Thoracic aorta (tissue), 2 donors: ENCODE measurements at places on chromosomes 6 and 20. TPM values are rescaled to one million over a fixed set of nuclear protein-coding genes. Genes with fewer than 3 reads are reported as not detected.

- DNase-seq: peak; percentile 72
- H3K27ac ChIP-seq: peak within 1 kb of the TSS; percentile 90
- H3K27me3 ChIP-seq: no peaks in the 10 kb centered on the region
- peaks cover 8% of the 10 kb centered on the region for H3K4me1 ChIP-seq
- peaks cover 7% of the 10 kb centered on the region for H3K36me3 ChIP-seq
These were observed at the start of gene TMEM242 for GRCh38 chr6:157323255-157323965. TSS of gene TMEM242 (minus strand) at chr6:157323519. CDS start at chr6:157323499, 20 bp downstream.

DNA sequence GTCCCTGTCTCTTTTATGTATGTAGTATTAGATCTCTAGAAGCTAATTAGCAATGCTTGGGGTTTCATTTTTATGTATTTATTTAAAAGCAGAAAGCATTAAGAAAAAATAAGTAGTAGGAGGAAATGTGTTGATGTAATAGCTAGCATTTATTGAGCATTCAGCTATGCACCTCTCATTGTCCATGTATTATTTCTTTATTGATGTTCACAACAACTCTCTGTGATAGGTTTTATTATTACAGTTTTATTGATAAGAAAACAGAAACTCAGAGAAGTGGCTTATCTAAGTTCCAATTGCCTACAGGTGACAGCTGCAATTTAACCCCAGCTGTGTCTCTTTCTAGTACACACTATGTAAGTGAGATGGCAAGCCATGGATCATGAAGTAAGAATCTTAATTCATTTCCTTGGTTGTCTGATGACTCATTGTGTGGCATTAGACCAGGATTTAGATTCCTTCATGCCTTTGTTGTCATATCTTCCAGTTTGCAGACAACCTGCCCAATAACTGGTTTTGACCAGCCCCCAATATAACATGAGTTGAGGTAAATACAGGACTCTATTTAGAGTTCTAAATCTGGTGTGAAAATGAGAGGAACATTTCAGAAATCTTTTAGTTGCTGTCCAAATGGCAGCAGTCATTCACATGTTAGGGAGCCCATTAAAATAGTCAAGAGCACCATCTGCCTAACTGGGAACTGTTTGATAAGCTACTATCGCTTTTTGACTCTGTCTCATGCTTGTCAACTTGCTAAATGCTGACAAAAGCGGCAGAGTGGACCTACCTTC is 170.8 kb upstream of the PHACTR1 start:
- peak overlapping the region; percentile 51 for H3K27ac ChIP-seq
- H3K4me3 ChIP-seq: no peak overlapping the region
- no peak for DNase-seq
- H3K36me3 ChIP-seq: no peaks in the 10 kb centered on the region
- peaks cover 49% of the 10 kb centered on the region for H3K4me1 ChIP-seq
- H3K27me3 ChIP-seq: no peaks in the 10 kb centered on the region

- no peaks in the 10 kb centered on the region for H3K27me3 ChIP-seq
- no peak for DNase-seq
- no peaks in the 10 kb centered on the region for H3K4me1 ChIP-seq
These were observed 224.9 kb downstream of the FARS2 start for GRCh38 chr6:5486214-5486613.

- no peaks in the 10 kb centered on the region for H3K4me1 ChIP-seq
- no peaks in the 10 kb centered on the region for H3K27me3 ChIP-seq
- H3K4me3 ChIP-seq: no peak overlapping the region
- no peaks in the 10 kb centered on the region for H3K36me3 ChIP-seq
These were observed 69.9 kb downstream of the PPP1R14C start for GRCh38 chr6:150212778-150213177.

The LHFPL5 gene
- total RNA-seq: not detected

The PFDN4 gene
- 73.2 TPM for total RNA-seq

DNA sequence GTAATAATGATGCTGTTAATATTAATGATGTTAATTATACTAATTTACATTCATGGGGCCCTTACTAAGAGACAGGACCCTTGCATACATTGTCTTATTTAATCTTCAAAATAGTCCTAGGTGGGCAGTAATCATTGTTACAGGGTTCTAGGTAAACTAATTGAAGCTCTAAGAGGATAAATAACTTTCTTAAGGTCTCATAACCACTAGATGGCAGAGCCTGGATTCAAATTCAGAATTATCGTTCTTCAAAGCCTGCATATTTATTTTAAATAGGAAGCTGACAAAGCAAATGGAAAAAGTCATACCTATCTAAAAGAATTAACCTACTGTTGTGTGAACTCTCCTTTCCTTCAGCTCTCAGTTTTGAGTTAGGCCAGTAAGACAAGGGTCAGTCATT is 23.5 kb downstream of the PTCHD4 start:
- no peak overlapping the region for H3K4me3 ChIP-seq
- no peak overlapping the region for H3K27ac ChIP-seq
- DNase-seq: no peak
- H3K27me3 ChIP-seq: no peaks in the 10 kb centered on the region
- no peaks in the 10 kb centered on the region for H3K4me1 ChIP-seq

GRCh38 chr6:139334806-139335446 is 39.5 kb downstream of the CITED2 start:
- no peak for DNase-seq
- H3K36me3 ChIP-seq: no peaks in the 10 kb centered on the region
- peaks cover 17% of the 10 kb centered on the region for H3K4me1 ChIP-seq
- peak overlapping the region; percentile 34 for H3K4me3 ChIP-seq
- H3K27me3 ChIP-seq: no peaks in the 10 kb centered on the region
- H3K27ac ChIP-seq: peak overlapping the region; percentile 72

- no peak for DNase-seq
- H3K4me1 ChIP-seq: peaks cover 30% of the 10 kb centered on the region
- no peaks in the 10 kb centered on the region for H3K36me3 ChIP-seq
- peak within 1 kb of the TSS; percentile 63 for H3K27ac ChIP-seq
These were observed at the start of gene CDYL for GRCh38 chr6:4776131-4776492. TSS of gene CDYL (plus strand) at chr6:4776404. CDS start at chr6:4776784, 380 bp downstream.

DNA sequence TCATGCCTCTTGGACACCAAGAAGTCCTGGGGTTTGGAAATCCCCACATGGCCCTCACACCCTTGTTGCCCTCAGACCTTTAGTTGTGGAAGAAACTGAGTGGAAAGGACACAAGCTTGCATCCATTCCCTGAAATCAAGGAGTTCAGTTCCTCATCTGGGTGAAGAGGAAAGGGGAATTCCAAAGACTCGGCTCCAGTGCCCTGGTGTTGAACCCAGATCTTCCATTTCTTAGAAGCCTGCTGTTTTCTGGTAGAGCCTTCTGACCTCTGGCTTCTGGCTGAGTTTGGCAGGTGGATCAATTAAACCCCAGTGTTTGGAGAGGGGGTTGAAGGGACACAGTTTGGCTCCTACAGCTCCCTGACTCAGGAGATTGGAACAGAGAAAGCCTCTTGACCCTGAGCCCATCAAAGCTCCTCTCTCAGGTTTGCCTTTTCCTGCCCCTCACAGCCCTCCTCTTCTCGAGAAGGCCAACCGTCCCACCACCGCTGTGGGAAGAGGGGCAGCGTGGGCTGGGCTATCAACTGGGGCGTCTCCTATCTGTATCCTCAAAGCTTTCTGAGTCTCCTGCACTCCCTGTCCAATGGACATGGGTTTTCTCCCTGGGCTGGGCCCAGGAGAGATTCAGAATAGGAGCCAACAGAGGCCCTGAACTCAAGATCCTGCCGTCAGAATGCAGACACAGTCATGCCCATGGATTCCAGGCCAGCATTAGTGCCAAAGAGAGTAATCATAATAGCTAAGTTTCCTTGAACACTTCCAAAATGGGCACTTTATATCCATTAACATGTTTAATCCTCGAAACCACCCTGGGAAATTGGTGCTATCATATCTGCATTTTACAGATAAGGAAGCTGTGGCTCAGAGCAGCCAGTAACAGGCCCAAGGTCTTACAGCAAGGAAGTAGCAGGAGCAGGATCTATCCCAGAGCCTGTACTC is 146.2 kb downstream of the VEGFA start:
- no peak overlapping the region for H3K27ac ChIP-seq
- no peaks in the 10 kb centered on the region for H3K36me3 ChIP-seq
- no peaks in the 10 kb centered on the region for H3K4me1 ChIP-seq
- no peak overlapping the region for H3K4me3 ChIP-seq

GRCh38 chr20:16427571-16427970 is 145.7 kb downstream of the KIF16B start:
- H3K27me3 ChIP-seq: no peaks in the 10 kb centered on the region
- H3K4me3 ChIP-seq: no peak overlapping the region
- H3K27ac ChIP-seq: no peak overlapping the region
- DNase-seq: no peak

DNA sequence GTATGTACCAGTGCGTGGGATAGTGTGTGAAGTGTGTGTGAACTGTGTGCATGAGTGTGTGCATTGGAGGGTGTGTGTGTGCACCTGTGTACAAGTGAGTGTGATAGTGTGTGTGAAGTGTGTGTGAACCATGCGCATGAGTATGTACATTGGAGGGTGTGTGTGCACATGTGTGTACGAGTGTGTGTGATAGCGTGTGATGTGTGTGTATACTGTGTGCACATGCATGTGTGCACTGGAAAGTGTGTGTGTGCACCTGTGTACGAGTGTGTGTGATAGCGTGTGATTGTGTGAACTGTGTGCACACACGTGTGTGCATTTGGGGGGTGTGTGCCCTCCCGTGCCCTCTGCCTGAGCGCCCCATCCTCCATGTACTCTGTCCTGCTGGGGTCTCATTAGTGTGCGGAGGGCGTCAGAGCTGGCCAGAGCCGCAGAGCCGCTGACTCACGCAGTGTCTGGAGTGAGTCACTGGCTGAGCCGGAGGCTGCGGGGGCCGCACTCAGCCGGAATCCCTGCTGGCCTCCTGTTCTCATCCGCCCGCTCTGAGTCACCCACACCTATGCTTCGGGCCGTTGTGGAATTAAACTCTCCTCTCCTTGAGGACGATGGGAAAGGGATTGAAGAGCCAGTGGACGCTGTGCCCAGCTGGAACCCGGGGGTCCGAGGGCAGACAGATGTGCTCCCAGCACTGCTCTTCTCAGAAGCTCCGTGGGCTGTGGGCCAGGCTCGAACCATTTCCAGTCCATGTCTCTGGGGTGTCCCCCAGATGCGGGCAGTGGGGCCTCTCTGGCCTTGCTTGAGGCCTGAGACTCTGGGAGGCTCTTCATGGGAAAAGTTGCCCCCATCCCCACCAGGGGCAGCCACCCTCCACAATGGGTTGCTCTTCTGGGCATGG is 27.3 kb upstream of the STX16 start:
- no peak overlapping the region for H3K4me3 ChIP-seq
- peak overlapping the region; percentile 40 for H3K27ac ChIP-seq
- DNase-seq: peak; percentile 58
- no peaks in the 10 kb centered on the region for H3K36me3 ChIP-seq

GRCh38 chr6:106764353-106764980 is 135.1 kb downstream of the QRSL1 start:
- no peak overlapping the region for H3K27ac ChIP-seq
- no peak for DNase-seq
- H3K4me3 ChIP-seq: no peak overlapping the region
- H3K36me3 ChIP-seq: no peaks in the 10 kb centered on the region

- no peak overlapping the region for H3K4me3 ChIP-seq
- no peaks in the 10 kb centered on the region for H3K27me3 ChIP-seq
- H3K36me3 ChIP-seq: no peaks in the 10 kb centered on the region
- H3K4me1 ChIP-seq: no peaks in the 10 kb centered on the region
These were observed 9.8 kb downstream of the ZBP1 start for GRCh38 chr20:57610261-57610952.

- H3K4me1 ChIP-seq: peaks cover 28% of the 10 kb centered on the region
- no peaks in the 10 kb centered on the region for H3K36me3 ChIP-seq
- no peak overlapping the region for H3K4me3 ChIP-seq
- H3K27ac ChIP-seq: no peak overlapping the region
- DNase-seq: no peak
- no peaks in the 10 kb centered on the region for H3K27me3 ChIP-seq
These were observed 41.3 kb downstream of the FRK start for GRCh38 chr6:116019428-116019827.

DNA sequence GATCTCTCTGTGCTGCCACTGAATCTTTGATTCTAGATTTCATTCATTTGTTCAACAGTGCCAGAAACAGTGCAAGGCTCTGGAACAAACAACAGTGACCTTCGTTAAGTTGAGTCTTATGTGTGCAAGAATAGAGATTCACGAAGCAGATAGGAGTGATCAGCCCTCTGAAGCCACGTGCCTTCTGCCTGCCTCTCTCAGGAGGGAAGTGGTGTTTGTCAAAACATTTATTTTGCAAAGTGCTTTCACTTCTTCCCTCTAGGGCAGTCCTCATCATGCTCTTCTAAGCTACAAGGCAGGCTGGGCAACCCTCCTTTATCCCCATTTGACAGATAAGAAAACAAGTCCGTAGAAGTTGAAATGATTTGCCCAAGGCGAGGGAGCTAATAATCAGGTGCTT is 204.3 kb downstream of the TFAP2C start:
- H3K27ac ChIP-seq: no peak overlapping the region
- no peak for DNase-seq
- H3K36me3 ChIP-seq: no peaks in the 10 kb centered on the region

DNA sequence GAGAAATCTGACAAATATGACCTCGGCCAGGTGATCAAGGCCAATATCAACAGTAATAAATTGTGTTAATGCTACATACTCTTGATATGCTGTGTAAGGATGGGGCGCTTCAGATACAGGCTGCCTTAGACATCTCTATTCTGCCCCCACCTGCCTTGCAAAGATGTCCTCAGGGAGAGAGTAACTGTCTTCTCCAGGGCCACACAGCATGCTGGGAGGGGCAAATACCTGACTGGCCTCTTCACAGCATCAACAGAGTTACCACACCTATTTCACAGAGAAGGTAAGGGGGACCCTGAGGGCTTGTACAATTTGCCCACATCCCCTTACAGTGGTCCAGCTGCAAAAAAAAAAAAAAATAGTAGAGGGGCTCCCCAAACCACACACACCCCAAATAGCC is 17.2 kb upstream of the KIAA1755 start:
- H3K4me3 ChIP-seq: no peak overlapping the region
- H3K36me3 ChIP-seq: no peaks in the 10 kb centered on the region
- no peak overlapping the region for H3K27ac ChIP-seq
- H3K27me3 ChIP-seq: no peaks in the 10 kb centered on the region

- H3K27me3 ChIP-seq: no peaks in the 10 kb centered on the region
- H3K27ac ChIP-seq: no peak overlapping the region
- no peak for DNase-seq
These were observed 844 bp downstream of the TAGAP start for GRCh38 chr6:159043947-159044346.

DNA sequence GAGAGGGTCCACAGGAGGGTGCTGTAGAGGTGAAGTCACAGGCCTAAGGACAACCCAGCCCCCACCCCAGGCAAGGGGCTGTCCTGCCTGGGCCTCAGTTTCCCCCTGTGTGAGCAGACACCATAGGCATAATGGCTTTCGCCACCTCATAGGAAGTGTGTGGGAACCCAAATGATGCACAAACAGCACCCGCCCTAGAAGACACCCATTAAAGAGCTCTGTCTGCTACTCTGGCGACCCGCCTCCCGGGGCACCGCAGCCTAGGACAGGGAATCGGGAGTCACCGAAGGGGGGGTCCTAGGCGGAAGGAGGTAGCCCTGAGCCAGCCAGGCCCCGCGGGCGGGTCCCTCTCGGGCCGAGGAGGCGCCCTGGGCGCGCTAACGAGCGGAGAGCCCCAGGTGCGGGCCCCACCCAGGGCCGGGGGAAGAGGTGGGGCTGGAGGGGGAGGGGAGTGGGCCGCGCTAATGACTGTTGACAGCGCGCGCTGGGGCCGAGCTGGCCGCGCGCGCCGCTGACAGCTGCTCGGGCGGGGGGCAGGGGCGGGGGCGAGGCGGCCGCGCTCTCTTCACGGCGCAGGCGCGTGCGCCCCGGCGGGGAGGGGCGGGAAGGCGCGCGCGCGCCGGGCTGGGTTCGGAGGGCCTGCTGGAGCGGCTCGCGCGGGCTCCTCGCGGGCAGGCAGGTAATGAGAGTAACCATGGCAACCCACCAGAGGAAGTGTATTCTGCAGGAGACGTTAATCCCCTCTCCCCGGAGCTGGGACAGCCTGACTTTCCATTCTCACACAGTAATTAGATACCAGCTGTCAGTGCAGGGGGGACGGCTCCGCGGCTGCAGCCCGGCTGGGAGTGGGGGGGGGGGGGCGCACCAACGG is 48.9 kb downstream of the NOL4L start:
- no peak for DNase-seq
- H3K27ac ChIP-seq: no peak overlapping the region
- H3K36me3 ChIP-seq: no peaks in the 10 kb centered on the region
- no peaks in the 10 kb centered on the region for H3K27me3 ChIP-seq
